MV-4-11 (cell line): ENCODE measurements at places on chromosomes 11 and 22.
A peak's percentile ranks its signal among the peaks of the same experiment; 100 is the strongest.

DNA sequence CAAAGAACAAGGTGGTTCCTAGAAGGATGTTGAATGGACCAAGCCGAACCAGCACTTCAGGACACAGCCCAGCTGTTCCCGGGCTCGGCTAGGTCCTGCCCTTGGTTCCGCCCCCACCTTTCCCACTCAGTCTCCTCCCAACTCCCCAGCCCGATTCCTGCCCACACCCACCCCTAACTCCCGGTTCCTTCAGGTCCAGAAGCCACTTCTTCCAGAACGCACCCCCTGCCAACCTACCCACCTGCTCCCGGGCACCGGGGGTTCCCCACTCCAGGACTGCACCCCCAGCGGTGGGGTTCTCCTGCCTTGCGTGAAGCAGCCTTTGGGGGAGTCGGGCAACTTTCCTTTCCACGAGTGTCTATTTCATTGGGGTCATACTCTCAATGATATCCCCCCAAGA lies 30.7 kb downstream of the CERK start:
- no peak for DNase-seq

GRCh38 chr11:71251761-71252268 lies 562 bp downstream of the SHANK2 start:
- DNase-seq: no peak

DNA sequence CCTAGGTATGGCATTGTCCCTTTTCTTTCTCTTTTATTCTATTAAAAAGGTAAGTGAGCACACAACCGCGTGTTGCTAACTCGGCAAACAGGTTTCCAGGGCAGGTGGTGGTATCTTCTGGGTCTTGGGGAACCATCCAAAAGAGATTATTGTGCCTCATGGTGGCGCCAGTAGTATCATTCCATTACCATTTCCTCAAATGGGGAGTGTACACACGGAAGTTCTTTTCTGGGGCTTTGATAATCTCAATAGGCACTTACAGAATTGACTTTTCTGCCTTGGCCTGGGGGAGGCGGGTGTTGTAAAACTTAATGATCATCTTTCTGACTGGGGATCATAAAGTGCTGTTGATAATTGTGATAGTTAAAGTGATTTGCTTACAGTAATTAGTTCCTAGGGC lies 234.1 kb downstream of the KIRREL3 start:
- DNase-seq: no peak

- no peak for DNase-seq
These were observed 192.5 kb downstream of the CEP164 start for GRCh38 chr11:117520201-117520600.

DNA sequence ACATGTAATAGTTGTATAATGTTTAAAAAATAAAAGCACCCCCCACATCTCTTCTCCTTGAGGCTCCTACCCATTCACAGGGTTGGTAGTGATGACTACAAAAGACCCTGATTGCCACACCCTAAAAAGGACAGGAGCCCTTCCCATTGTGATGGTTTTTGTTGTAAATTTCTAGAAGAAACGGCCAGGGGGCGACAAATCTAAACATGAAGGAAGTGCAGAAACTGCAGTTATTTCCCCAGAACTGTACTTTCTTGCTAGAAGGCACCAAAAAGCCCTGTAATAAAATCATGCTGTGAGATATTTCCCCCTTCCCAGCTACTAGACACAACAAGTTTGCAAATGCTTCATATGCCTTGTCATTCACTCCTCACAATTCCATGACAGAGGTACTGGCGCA lies 10.8 kb downstream of the PRR5L start:
- peak; percentile 40 for DNase-seq

GRCh38 chr11:94151903-94152677 lies 23.4 kb downstream of the PANX1 start:
- peak; percentile 55 for DNase-seq

DNA sequence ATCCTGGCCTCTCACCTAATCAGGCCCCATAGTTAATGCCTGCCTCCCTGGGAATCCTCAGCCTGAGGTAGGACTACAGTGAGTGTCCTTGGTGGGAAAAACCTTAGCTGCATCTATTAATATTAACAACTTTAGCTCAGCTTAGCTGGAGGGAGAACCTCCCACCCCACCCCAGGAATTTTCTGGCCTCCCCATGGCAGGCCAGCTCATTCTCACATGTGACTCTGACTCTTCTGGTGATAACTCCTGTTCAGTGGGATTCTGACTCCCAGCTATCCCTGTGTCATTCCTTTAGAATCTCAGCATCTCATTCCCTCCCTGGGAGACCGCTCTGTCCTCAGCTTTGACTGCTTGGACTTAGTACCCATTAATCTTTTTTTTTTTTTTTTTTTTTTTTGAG lies 14.5 kb downstream of the ART5 start:
- no peak for DNase-seq

- no peak for DNase-seq
These were observed 723.2 kb downstream of the OPCML start for GRCh38 chr11:132809070-132809469.

GRCh38 chr22:43796567-43796966 lies 15.5 kb downstream of the EFCAB6 start:
- DNase-seq: no peak

DNA sequence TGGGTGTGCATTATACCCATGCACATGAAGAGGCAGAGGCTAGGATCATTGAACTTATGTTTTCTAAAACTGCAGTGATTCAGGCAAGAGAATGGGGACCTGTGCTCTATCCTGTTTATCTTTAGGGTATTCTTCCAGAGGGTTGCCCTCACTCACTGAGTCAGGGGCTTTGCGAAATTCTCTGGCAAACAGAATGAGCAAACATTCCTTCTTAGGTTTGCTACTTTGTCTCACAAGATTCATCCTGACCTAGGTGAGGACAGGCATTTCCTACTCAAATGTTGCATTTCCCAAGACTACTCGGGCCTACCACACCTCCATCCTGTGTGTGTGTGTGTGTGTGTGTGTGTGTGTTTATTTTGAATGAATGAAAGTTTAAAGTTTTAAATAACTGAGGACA lies 2.7 kb upstream of the EIF3M start:
- no peak for DNase-seq

GRCh38 chr11:67367761-67368227 lies 5.6 kb downstream of the CLCF1 start:
- DNase-seq: no peak

DNA sequence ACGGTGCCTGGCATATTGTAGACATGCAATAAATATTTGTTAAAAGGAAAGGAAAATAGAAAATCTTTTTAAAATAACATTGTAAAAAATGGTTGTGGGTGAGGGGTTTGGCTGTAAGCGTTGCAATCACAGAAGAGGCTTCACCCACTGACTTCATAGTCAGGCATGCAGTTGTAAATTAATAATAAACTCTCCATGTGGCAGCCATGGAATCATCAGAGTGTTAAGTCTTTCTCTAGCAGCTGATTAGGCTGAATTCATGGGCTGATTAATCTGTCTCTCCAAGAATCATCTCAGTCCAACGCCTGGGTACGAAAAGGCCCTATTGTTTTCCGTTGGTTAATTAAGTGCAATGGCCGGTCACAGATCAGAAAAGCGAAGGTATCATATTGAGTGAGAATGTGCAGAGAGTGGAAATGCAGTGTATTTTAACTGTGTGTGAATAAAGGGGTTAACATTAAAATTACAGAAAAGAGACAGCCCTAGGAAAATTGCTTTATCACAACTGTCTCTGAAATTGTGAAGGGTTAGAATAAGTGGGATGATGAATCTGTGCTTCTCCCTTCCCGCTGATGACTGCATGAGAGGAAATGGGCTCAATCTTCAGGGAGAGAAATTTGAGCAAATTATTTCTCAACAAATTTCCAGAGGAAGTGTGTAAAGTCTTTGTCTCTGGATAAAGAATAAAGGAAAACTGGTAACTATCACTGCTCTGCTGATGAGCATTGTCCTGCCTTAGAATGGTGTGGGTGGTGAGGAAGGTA lies 269.0 kb downstream of the FAM76B start:
- DNase-seq: no peak

DNA sequence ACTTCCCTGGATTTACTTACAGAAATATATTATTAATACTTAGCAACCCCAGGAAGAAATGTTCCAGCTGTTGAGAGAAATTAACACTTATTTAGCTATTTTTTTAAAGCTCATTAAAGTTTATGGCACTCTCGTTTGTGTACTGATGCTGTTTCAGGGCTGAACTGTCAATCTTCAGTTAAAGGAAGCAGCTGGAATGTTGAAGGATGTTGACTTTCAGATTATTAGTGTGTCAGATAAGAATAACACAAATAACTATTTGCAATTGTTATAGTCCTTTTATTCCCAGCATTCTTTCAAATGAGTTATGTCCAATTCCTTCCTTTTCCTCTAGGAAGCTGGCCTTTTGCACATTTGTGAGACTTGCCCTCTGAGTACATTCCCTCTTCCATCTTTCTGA lies 278.2 kb upstream of the RAG2 start:
- DNase-seq: no peak

DNA sequence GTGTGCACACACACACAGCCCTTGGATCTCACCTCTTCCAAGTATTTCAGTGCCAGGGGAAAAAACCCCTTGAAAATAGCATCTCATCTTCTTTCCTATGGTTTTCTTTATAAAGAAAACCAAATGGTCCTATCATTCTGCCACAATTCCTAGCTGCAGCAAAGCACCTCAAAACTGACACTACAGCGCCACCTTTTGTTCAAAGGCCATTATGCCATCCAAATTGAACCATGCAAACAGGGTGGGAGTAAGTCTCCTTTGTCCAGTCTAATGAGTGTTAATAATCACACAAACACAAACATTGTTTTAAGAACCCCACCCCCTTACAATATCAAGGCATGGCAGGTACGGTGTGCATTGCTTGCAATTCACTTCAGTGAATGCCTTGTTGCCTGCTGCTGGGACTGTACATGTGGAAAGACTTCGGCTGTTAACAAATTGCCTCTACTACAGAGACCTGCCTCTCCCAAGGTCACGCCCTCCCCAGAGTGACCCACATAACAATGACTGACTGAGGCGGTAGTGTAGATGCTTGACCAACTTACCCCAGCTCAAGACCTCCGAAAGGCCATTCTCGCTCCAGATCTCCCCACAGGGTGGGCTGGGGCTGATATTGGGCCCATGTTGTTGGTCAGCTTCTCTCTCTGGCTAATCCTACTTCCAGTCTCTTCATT lies 31.7 kb downstream of the FAM181B start:
- DNase-seq: no peak

- no peak for DNase-seq
These were observed 906.3 kb downstream of the DLG2 start for GRCh38 chr11:84720706-84721402.

DNA sequence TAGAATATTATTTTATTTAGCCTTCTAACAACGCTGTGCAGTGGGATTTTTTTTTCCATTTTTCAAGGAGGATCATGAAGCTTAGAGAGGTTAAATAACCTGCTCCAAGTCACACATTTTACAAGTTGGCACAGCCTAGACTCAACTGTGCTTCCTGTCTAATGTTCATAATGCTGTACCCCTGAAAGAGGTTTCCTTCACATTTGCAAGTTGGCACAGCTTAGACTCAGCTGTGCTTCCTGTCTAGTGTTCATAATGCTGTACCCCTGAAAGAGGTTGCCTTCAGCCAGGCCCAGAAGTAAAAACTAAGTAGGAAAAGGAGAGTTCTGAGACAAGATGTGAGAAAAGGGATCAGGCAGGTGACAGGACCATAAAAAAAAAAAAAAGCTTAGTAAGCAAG lies 7.9 kb upstream of the HEPACAM start:
- DNase-seq: no peak

DNA sequence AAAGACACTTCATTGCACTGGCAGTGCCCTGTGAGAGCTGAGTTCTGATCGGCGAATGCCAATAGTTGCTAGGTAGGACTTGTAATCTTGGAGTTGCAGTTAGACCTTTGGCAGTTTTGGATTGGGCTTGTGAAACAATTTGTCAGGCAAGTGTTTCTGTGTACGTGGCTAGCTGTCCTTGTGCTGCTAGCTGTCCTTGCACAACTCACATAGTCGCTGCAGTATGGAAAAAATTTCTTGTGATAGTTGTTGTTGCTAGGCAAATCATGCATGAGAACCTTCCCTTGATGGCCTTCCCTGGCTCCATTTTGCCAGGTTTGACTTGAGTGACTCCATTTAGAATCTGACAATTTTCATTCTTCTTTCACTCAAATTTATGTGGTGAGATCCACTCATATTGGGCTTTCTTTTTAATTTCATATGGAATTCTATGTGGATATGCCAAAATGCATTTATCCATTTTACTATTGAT lies 140.7 kb downstream of the APIP start:
- DNase-seq: no peak

DNA sequence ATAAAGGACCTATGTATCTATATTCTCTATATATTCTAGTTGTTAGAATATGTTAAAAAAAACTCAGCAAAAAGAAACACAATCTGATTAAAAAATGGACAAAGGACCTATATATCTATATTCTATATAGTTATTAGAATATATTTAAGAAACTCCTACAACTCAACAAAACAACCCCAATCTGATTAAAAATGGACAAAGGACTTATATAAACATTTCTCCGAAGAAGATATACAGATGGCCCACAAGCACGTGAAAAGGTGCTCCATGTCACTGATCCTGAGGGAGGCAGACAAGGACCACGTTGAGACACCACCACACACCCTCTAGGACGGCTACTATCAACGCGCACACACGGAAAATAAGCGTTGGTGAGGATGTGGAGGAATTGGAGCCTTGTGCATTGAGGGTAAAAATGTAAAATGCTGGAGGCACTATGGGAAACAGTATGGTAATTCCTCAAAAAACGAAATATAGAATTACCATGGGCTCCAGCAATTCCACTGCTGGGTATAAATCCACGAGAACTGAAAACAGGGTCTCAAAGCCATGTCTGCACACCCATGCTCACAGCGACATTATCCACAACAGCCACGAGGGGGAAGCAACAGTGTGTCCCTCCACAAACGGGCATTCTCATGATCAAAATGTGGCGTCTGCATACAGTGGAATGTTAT lies 22.7 kb downstream of the YPEL1 start:
- peak; percentile 68 for DNase-seq

DNA sequence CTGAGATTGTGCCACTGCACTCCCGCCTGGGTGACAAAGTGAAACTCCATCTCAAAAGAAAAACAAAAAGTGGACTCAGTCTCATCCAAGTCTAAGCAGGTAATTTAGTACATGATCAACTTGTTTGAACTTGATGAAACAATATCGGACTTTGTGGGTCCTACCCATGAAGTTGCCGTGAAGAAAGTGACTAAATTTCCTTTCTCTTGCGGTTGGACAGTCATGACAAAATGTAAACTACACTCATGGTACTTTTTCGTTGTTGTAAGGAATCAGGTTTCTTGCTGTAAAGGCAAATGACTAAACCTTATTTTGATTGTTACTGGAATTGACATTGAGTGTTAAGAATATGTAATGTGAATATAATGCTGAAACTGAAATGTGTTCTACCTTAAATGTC lies 164.5 kb upstream of the PLET1 start:
- no peak for DNase-seq

- no peak for DNase-seq
These were observed 952 bp downstream of the YAP1 start for GRCh38 chr11:102111011-102111786.

- DNase-seq: peak; percentile 12
These were observed 13.7 kb upstream of the TSG101 start for GRCh38 chr11:18540207-18541009.

- DNase-seq: no peak
These were observed 1734.4 kb downstream of the LRRC4C start for GRCh38 chr11:39725081-39725480.

- no peak for DNase-seq
These were observed 5.2 kb downstream of the TEAD1 start for GRCh38 chr11:12679471-12679870.
